Activated CD4-positive, CD25-positive, alpha-beta regulatory T cell treated with anti-CD3 and anti-CD28 coated beads, Interleukin-2, amount 50 U/mL, for 24 hours (primary cell): ENCODE measurements at places on chromosomes 12 and 14.
A peak's percentile ranks its signal among the peaks of the same experiment; 100 is the strongest.

DNA sequence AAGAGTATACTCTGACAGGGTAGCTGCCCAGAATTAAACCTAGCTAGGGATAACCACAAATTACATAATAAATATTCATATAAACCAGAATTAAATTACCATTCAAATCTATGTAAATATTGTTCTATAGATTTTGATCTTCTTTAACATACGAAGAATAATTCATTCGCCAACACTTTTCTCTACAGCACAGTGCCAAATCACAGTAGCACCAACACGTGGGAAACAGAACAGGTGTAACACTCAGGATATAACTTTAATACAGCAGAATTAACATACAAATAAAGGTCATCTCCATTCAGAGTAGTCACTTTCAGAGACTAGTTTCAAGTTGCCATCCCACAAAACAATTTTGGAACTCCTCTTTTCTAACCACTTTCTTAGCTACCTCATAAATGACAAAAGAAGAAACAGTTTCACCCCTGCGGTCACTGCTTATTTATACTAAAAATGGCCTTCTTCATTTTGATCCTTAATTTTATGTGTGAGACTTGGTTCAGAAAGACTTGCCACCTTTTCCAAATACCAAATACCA lies 15.7 kb downstream of the OSBPL8 start:
- no peak for ATAC-seq

GRCh38 chr14:91354221-91354916 lies 63.3 kb downstream of the CCDC88C start:
- no peak for ATAC-seq

- no peak for ATAC-seq
These were observed 22.9 kb downstream of the PMCH start for GRCh38 chr12:102174761-102175160.

- peak; percentile 73 for ATAC-seq
These were observed 84.6 kb upstream of the NAV3 start for GRCh38 chr12:77746096-77746495.

DNA sequence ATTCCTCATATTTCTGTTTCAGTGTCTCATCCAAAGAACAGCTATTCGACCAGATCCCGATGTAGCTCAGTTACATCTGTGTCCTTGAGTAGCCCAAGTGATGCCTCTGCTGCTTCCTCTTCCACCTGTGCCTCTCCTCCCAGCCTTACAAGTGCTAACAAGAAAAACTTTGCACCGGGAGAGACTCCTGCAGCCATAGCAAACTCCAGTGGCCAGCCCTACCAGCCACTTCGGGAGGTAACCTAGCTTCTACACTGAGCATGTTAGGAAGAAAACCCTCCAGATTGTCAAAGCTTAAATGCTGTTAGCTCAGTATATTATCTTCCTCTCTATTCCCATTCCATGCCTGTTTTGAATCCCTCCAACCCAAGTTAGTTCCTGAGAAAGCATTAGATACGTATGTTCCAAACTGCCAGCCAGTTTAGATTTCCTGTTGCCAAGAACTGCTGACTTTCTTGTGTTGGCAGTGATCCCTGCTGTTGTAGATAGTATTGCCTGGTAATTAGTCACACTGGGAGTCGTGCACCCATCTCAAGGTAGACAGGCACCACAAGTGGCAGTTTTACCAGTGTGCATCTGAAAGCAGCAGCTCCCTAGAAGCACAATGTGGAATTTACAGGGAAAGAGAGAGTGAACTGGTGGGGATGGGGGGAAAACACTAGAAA lies 14.0 kb upstream of the KCNH3 start:
- no peak for ATAC-seq

DNA sequence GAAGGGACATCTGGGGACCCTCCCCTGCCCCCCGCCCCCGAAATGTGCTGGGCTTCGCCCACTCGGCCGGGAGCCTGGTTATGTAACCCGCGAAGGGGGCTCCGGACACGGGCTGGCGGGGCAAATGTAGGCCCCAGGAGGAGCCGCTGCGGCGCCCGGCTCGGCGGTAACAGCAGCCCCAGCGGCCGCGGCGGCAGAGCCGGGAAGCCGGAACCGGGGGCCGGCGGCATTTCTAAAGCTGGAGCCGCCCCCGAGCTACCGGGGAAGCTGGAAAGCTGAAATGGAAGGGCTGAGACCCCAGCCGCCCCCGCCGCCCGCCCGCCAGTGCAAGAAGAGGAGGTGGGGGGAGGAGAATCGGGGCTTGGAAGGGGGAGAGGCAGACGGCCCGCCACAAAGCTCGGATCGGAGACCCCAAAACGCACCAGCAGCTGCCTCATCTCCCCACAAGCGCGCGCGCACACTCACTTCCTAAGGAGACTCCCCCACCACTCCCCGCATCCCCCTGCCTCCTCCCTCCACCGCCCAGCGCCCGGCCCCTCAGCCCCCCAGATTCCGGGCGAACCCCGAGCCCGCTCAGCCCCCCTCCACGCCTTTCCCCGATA lies 1.5 kb downstream of the KDM2B start:
- peak; percentile 15 for ATAC-seq

GRCh38 chr12:118526255-118527095 lies 150.1 kb downstream of the SUDS3 start:
- no peak for ATAC-seq
